Urinary bladder (tissue), 4 donors: ENCODE measurements at places on chromosomes 1 and 21. TPM values are rescaled to one million over a fixed set of nuclear protein-coding genes. Genes with fewer than 3 reads are reported as not detected.

- no peak for DNase-seq
Measured at GRCh38 chr1:188426561-188426960, 1597.8 kb downstream of the PLA2G4A start.

Gene SFN
- total RNA-seq: 8.6 TPM

- no peak for DNase-seq
Measured at GRCh38 chr21:14771593-14771992, 225.5 kb upstream of the SAMSN1 start.

GRCh38 chr1:183841950-183842794, 37.3 kb downstream of the RGL1 start:
- DNase-seq: peak; percentile 64

- no peak for DNase-seq
Measured at GRCh38 chr1:212873518-212873917, 15.4 kb downstream of the FLVCR1 start.

DNA sequence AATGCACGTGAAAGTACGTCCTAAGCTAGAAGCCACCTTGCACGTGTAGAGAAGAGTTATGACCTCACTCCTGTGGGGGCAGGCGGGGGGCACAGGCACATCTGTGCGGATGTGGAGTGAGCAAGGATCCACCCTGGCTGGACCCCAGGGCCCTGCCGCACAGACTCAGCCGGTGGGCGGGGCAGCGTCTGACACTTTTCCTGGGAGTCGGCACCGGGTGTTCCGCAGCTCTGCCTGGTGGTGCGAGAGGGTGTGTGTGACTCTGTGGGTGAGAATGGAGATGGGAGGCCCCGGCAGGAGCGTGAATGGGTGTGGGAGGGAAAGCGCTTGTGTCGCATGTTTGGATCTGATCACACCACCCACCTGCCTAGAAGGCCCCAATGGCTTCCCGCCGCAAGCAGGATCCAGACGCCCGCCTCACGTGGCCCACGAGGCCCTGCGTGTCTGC, 29.5 kb downstream of the RAP1GAP start:
- no peak for DNase-seq

DNA sequence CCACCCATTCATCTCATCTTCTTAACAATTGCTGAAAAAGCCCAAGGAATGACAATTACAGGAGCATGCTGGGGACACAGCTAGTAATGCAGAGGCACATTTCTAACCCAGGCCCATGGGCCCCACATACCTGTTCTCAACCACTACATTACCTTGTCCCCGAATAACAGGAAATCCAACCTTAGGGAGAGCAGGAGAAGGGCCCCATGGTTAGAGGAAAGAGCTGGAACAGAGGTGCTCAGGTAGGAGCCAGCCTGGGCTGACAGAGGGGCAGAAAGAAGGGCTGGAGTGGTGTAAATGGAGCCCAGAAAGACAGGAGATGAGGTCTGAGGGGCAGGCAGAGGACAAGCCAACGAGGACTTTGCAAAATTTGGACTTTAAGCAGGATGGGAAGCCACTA, 11.4 kb upstream of the S100A8 start:
- DNase-seq: no peak

GRCh38 chr1:205375835-205376545, 19.3 kb upstream of the KLHDC8A start:
- no peak for DNase-seq

GRCh38 chr1:9368356-9368755, 75.7 kb downstream of the SPSB1 start:
- no peak for DNase-seq

Gene CLCNKB
- 0.95 TPM for total RNA-seq

GRCh38 chr1:17281775-17282181, 26.2 kb upstream of the PADI4 start:
- no peak for DNase-seq

- DNase-seq: no peak
Measured at GRCh38 chr1:25806418-25806817, 6.4 kb downstream of the SELENON start.

DNA sequence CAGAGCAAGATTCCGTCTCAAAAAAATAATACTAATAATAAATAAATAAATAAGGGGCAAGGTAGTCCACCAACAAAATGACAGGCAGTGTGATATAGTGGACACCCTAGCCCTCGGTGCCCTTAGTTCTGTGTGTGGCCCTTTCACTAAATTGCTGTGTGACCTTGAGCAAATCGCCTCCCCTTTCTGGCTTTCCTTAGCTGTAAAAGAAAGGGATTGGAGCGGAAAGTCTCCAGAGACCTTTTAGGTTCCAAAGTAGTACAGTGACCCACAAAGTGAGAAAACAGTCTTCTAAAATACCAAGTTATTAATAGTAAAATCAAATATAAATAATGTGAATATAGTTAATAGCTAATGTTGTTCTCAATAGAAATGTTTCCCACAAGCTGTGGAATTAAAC, 7.6 kb downstream of the LMNA start:
- no peak for DNase-seq

Gene LPAR3
- total RNA-seq: 12.8 TPM

DNA sequence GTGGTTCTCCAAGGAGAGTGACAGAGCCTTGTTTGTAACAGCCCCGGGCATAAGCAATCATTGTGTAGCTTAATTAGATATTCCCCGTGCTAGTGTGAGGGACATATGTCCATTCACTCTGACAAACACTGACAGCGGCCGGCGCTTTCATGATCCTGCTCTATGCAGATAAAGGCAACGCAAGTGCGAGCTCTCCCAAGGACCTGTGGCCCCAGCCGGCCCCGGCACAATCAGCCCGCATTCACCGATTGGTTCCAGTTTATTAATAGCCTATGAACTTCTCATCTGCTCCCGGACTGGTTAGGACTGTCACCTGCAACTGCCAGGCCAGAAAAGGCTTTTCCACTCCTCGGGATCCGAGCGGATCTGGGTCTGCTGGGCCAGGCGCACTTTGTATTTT, 18.0 kb upstream of the OLIG1 start:
- no peak for DNase-seq

Gene DHRS3
- total RNA-seq: 83.2 TPM

Gene VWA5B1
- total RNA-seq: 0.58 TPM

GRCh38 chr1:152347116-152347728, 12.6 kb downstream of the FLG2 start:
- peak; percentile 6 for DNase-seq

DNA sequence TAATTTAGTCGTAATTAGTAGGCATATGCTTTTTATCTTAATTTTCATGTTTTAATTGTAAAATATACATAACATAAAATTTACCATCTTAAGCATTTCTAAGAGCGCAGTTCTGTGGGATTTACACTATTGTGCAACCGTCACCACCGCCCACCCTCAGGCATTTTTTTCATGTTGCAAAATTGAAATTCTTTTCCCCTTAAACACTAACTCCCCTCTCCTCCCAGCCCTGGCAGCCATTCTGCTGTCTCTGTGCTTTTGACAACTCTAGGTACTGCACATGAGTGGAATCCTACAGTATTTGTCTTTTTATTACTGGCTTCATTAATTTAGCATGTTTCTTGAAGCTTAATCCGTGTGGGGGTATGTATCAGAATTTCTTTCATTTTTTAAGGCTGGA, 7.8 kb downstream of the PIK3CD start:
- no peak for DNase-seq

GRCh38 chr1:81349194-81349965, 451.4 kb upstream of the ADGRL2 start:
- no peak for DNase-seq

GRCh38 chr1:91450260-91450659, 45.6 kb upstream of the HFM1 start:
- peak; percentile 65 for DNase-seq

DNA sequence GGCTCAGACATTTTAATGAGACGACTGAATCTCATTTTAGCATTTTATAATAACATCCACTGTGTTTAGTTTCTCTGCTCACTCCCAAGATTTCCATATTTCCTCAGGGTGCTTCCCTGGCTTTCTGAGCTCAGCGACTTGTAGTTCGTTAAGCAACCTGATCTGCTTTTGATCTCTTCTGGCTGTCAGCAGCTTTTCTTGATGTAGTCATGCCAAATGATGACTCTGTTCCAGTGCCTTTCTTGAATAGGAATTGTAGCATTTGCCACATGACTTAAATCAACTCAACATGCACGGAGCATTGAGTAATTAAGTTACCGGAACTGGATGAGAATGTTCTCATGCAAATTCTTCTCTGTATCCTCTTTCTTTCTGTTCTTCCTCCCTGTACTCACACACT, 246.1 kb downstream of the FMN2 start:
- DNase-seq: no peak

GRCh38 chr1:60895701-60896100, 186.7 kb upstream of the NFIA start:
- no peak for DNase-seq

Gene MXRA8
- total RNA-seq: 62.7 TPM

- no peak for DNase-seq
Measured at GRCh38 chr1:84540759-84541158, 33.5 kb downstream of the CTBS start.

GRCh38 chr1:214842856-214843255, 239.7 kb upstream of the KCNK2 start:
- no peak for DNase-seq

Gene LAPTM5
- total RNA-seq: 20.4 TPM

- no peak for DNase-seq
Measured at GRCh38 chr1:2050793-2051682, 827 bp downstream of the PRKCZ start.

DNA sequence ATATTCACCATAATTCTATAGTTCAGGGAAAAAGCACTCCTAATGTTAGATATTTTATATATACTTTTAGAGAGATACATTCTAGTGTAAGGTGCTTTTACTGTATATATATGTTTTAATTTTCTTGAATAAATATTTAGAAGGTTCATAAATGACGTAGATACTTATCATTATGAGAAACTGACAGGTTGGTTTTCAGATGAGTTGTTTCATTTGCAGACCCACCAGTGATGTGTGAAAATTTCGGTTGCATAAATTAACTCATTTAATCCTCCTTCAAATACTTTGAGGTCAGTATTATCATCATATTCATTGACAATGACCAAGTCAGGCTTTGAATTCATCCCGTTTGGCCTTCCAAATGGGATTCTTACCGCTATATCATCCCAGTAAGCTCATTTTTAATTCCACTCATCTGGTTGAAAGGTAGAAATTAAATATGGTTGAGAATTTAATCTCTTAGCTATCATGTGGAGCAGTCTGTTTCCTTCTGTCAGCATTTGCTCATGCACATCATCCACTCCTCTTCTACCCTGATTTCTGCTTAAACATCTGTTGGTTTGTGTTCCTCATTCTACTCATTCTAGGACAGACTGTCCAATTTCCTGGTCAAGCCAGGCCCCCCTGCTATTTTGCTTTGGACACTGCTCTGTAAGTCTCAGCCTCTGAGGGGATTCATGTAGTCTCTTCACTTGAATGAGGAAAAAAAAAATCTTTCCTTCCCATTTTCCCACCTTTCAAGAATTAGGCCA, 1156.6 kb downstream of the PLA2G4A start:
- DNase-seq: no peak

DNA sequence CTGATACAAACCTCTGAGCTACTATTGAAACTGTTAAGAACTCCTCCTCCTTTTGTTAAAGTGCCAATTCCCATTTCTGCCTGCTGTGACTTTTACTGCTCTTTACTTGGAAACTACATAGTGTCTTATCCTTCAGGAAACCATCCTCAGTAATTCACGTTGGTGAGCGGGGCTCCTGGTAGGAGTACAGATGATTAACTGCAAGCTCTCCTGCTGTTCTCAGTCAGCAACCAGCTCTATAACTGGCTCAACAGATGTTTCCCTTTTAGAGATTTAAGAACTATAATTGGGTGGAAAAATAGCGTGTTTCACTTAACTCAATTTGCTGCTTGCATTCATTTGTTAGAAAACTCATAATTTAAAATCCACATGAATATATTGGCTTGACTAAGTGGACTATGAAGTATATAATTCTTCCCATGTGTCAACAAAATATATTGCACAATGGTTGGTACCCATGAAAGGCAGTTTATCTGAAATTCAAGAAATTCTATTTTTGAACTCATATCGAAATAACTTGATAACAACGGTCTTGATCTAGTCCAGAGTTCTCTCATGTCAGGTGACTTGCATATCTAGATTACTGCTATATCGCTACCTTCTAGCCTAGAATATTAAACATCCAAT, 574.0 kb downstream of the KCNT2 start:
- peak; percentile 0 for DNase-seq

Gene BMP8B
- total RNA-seq: 1.6 TPM

- DNase-seq: no peak
Measured at GRCh38 chr1:100188617-100189016, 10.6 kb upstream of the LRRC39 start.

DNA sequence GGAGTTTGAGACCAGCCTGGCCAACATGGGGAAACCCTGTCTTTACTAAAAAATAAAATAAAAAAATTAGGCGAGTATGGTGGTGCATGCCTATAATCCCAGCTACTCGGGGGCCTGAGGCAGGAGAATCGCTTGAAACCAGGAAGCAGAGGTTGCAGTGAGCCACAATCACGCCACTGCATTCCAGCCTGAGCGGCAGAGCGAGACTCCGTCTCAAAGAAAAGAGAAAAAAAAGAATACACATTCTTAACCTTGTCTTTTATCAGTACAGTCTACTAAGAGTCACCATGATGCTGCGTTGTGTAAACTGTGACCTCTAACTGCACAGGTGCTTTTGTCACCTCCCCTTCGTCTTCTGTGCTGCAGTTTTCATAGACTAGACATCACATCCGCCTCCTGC, 37.2 kb downstream of the PCNT start:
- no peak for DNase-seq

- no peak for DNase-seq
Measured at GRCh38 chr1:162197615-162198421, 128.3 kb downstream of the NOS1AP start.

DNA sequence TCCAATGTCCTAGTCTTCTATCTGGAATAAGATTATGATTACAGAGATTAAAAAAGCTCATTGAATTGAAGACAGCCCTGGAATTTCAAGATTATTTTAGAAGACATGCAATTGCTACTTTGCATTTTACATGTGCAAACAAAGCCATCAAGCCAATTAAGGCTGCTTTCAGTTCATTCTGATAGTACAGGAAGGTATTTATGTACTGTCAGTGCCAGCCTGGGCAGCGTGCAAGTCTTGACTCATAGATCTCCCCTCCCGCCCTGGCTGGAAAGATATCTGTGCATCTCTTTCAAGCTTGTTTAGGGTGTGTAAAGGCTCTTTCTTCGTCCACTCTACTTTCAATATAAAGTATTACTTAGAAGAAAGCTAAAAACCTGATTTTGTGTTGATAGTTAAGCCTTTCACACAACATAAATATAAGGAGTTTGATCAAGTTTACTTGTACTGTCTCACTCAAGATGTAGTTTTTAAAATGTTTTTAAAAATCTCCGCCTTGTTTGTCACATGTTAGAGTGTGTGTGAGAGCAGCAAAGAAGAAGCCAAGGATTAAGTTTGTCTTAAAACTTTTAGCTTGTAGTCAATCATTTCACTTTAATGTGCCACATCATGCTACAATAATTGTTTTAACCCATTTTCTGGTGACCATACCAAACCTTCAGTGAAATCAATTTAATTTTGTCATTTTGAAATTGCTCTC, 13.6 kb upstream of the LYPLAL1 start:
- no peak for DNase-seq

- no peak for DNase-seq
Measured at GRCh38 chr21:36877741-36878140, 88.7 kb downstream of the HLCS start.

Gene FMO5
- total RNA-seq: 9.5 TPM

Gene MRPL9
- total RNA-seq: 40.7 TPM

Gene ZFP69B
- 6.6 TPM for total RNA-seq
